ENCODE measurements at places on chromosomes 2 and 18.

DNA sequence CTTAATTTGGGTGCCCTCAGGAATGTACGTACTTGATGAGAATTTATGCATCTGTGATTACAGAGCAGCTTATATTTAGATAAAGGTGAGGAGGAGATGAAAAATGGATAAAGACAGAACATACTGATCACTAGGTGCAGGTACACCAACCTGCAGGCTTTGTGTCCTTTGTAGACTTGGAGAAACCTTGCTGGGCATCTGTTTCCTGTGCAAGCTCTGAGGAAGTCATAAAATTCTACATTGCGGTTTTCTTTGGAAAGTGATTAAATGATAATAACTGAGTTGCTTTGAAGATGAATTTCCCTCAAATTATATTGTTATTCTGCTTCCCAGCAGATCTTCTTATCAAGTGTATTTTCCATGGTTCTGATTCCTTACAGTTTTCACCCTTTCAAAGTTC lies 7.7 kb downstream of the RAB27B start:
- no peak for DNase-seq

GRCh38 chr2:124877141-124877577 lies 852.1 kb downstream of the CNTNAP5 start:
- DNase-seq = no peak

DNA sequence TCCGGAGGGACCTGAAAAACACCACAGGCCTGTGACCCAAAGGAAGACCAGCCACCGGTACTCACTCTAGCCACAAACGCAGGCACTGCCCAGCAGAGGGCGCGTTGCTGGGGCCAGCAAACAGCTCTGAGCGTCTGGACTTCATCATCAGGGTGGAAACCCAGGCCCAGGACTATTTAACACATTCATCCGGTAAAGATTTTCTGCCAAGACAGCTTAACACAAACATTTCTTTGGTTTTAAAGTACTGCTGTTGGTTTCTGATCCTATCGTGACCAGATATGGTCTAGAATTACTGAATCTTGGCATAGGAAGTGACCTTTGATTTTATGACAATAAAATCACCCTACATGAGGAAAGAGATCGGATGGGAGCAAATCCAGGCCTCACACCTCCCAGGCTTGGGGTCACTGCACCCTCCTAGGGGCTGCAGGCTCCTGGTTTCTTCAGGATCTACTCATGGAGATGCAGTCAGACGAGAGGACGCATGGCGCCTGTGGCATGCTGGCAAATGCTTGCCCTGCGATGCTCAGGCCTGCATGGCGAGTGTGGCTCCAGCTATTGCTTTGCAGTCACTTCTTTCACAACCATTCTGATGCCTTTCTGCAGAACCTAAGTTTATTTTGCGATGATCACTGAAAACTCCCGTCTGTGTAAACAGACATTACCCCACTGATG lies 130.4 kb downstream of the COL4A4 start:
- peak; percentile 36 for DNase-seq

GRCh38 chr18:79529991-79530390 lies 134.3 kb downstream of the NFATC1 start:
- DNase-seq = no peak

DNA sequence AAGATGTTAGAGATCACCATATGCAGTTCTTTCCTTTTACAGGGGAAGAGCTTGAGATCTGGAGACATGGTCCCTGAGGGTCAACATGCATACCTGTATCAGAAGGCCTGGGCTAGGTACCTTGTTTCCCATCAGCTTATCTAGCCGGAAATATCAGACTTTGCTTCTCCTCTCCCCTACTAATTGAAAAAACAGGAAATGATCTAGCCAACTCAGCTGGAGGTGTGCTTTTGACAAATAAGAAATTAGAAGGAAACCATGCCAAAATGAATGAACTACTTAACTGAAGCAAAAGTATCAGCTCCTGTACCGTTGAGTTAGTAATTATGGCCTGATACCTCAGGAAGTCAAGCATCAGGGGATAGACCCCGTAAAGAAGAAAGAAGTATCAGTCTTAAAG lies 20.4 kb downstream of the PKP4 start:
- DNase-seq = no peak

DNA sequence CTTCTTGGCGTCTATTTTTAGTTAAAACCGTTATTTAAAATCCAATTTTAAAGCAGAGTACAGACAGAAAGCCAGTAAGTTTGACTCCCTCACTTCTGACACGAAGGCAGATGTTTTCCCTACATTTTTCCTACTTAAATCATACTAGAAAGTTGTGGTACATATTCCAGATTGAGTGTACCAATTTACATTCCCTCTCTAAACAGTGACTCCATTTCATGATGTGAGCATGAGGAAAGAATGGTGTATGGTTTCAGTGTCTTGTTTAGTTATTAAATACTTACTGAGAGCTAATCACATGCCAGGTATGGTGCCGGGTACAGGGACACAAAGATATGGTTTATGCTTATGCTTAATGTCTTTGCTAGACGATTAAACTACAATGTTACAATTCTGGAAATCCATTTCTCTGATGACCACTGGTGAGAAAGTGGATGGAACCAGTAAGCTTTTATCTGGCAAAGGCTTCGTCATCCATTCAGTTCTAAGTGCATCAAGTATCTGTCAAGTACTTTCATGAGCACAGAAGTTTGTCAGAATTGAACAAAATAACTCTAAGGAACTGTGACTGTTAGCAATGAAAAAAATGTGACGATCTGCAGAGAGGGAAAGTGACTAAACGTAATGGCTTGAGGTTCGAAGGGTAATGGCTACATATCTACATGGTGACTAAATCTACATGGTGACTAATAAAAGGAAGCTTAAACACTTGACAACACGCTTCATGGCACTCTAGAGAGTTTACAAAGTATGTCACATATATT lies 25.7 kb downstream of the MAP4K3 start:
- no peak for DNase-seq

- DNase-seq = peak; percentile 27
Measured at GRCh38 chr2:69830045-69830905, 815 bp downstream of the GMCL1 start.

DNA sequence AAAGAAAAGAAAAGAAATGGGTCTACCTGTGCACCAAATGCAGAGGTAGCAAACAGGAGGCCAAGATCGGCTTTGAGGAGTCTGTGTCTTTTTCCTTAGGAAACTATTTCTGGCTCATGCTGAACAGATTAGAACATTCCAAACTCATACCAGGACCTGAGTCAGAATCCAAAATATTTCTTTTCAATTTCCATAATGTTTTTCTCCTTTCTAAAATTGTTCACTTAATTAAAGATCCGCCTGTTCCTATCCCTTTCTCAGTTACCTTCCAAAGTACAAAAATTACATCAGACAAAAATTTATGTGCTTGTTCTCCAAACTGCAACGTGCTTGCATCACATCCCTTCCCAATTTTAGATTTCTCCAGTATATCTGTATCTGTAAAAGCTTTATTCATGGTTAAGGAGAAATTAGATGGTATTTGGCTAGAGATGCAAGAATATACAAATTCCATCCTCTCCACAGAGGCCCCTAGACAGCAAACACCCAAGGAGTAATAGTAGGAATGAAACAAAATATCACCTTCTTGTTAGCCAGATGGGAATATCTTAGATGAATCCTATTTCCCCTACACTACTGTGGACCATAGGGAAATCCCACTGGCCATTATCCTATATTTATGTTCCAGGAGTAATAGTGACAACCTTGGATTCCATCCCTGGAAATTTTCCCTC lies 130.6 kb downstream of the LNPK start:
- no peak for DNase-seq

DNA sequence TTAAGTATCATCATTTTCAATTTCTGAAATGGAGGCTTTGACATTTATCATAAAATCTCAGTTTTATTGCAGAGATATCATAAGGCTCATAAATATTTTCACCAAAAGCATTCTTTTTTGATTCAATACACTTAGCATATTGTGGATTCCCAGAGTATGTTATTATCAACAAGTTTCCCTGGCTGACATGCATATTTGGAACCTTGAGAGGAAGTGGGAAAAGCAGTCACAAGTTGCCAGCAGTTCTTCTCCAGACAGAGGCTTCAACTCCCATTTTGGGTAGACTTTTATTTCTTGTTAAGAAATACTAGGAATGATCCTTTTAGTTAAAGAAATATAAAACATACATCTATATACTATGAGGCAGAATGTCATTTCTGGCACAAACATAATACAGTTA lies 236.5 kb downstream of the ASXL3 start:
- DNase-seq = no peak

- DNase-seq = no peak
Measured at GRCh38 chr2:140589696-140590095, 1541.1 kb downstream of the LRP1B start.

Measured in right hindlimb (tissue), 1 donor.